Mesenchymal stem cell (in vitro differentiated cells and primary cell): ENCODE measurements at places on chromosomes 16 and 17.

- DNase-seq: peak; percentile 55
Measured at GRCh38 chr17:42577140-42577531, 393 bp downstream of the PSMC3IP start.

- DNase-seq: no peak
Measured at GRCh38 chr16:66205287-66206231, 160.9 kb upstream of the CDH5 start.

DNA sequence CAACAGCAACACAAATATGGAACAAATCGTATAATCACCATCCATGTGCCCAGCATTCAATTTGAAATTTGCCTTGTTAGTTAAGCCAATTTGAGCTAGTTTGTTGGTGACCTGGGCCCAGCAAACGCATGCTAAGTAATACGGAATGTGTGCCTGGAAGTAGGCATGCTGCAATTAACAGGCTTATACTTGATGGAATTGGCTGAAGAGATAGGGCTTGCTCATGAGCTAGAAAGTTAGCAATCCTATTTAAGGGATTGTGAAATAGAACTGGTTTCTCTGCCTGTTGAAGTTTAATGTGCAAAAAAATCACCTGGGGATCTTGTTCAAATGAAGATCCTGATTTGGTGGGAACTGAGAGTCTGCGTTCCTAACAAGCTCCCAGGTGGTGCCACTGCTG, 8.5 kb upstream of the LPO start:
- no peak for DNase-seq

GRCh38 chr17:75270966-75271232, at the start of gene MIF4GD:
MIF4GD (minus strand) TSS chr17:75271231; CDS start chr17:75270195, 1,036 bp downstream.
- DNase-seq: no peak

DNA sequence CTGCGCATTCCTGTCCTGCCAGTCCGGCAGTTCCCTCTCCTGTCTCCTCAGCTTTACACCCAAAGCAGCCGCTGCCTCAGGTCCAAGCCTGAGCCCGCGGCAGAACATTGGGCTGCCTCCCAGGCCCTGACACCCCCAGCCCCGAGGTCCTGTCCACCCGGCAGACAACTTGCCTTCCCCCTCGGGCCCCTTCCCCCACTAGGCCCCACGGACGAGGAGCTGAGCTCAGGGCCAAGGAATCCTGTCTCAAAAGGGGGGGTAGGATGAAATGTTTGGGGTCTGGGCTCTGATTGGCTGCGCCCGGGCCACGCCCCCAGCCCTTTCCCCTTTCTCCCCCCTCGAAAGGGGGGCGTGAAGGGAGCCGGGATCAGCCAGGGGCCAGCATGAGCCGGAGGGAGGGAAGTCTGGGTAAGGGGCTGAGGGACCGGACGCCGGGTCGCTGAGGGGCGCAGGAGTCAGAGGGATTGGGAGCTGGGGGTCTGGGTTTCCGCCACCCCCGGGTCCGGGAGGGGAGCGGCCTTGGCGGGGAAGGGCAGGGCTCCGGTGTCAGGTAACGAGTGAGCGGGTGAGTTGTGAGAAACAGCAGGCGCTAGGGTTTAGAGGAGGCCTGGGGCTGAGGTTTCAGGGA, at the start of gene CTF1:
TSS of gene CTF1 (plus strand) at position 354 of the 628 bp plus-strand sequence. CDS start at position 384, 30 bp downstream.
- peak; percentile 90 for DNase-seq

GRCh38 chr17:61306003-61306402, 93.6 kb upstream of the TBX2 start:
- DNase-seq: no peak

DNA sequence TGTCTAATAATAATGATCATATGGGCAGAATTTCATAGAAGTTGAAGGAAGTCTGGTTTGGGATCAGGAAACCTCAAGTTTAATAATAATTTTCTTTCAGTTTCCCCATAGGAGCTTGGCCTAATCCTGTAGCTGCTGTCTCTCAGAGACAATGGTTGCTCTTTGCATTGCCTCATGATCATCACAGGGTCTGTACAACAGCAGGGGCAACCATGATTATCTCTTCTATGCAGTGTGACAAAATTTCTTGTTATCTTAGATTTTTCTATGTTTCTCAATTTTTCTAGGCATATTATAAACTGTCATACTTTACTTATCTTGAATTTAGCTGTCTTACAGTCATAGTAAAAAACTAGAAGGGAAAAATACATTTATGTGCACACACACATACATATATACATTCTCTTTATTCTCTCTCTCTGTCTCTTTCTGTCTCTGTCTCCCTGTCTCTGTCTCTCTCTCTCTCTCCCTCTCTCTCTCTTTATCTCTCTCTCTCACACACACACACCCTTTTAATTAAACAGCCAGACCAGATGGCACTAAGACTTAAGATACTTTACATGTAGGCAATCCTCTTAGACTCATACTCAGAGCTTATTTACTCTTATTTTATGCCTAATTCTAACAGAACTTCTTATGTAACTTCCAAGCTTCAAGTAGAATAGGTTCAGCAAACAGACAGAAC, 30.5 kb downstream of the SMIM36 start:
- DNase-seq: no peak

DNA sequence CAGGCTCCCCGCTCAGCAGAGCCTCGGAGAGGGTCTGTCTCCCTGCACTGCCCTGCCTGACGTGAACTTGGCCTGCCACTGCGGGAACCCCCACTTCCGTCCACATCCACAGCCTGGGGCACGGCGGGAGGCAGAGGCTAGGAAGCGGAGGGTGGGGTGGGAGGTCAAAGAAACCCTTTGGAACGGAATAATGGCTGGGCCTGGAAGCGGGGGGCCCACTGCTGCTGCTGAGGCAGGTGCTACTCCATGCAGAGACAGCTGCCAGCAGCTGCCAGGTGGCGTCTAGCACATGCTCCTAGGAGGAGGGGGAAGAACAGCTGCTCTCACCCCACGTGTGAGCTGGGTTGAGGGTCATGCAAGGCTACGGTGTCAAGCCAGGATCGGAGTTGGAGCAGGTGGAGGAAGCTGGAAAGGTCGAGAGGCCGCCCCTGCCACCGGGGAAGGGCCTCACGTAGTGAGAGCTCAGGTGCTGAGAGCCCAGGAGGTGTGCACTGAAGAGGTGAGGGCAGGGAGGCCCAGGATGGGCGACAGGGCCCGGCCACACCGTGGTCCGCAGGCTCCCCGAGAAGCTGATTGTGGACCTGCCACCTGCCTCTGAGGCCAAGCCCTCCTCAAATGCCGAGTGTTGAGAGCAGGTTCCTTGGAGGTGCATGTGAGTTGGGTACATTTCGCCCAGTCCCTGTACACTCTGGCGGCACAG, 9.8 kb downstream of the FSCN2 start:
- DNase-seq: no peak

- no peak for DNase-seq
Measured at GRCh38 chr17:64401941-64402340, 11.3 kb upstream of the PECAM1 start.
